ENCODE measurements at places on chromosomes 2 and 18.

DNA sequence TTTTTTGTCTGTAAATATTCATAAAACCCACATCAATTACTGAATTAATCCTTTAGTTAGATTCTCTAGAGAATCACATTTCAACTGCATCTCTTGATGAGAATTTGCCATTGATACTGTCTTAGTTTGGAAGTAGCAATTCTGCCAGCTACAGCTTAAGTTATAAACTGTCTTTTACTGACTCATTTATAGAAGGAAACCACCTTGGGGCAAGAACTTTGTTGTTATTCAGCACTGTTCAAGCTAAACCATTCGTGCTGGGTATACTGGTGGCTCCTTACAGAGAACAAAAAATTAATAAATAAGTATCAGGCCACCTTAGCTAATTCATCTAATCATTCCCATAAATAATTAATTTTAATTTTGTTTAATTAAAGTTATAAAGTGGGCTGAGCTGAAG, 1082.6 kb upstream of the CELF4 start:
- DNase-seq, result no peak

- peak; percentile 21 for DNase-seq
Measured at GRCh38 chr2:76268902-76269620, 558.3 kb upstream of the GCFC2 start.

GRCh38 chr2:215664847-215665525, 229.1 kb upstream of the FN1 start:
- DNase-seq, result no peak

GRCh38 chr2:75646583-75647425, at the start of gene MRPL19:
MRPL19 (plus strand) TSS chr2:75646783; CDS start chr2:75646808, 25 bp downstream.
- DNase-seq, result peak; percentile 93

- DNase-seq, result peak; percentile 36
Measured at GRCh38 chr2:65366595-65367125, 65.7 kb downstream of the SPRED2 start.

DNA sequence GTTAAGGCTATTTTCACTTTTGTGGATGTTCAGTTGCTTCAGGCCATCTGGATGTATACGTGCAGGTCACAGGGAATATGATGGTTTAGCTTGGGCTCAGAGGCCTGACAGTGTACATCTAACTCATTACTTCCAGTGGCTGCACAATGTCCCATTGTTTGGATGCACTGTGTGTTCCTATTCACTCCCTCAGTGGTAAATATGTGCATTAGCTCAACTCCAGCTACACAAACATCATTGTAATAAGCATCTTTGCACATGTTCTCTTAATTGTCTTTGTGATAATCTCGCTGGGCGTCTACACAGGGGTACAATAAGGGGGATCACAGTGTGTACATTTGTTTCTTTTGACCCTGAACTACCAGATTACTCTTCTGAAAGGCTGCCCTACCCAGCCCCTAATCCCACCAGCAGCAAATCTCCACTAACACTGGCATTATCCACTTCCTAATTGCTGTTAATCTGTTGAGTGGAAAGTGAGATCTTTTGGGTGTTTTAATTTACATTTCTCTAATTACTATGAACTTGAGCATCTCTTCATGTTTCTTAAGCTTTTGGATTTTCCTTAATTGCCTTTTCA, 56.1 kb upstream of the POLE4 start:
- DNase-seq, result peak; percentile 86

- peak; percentile 56 for DNase-seq
Measured at GRCh38 chr2:59339121-59339836, 1098.2 kb upstream of the FANCL start.

DNA sequence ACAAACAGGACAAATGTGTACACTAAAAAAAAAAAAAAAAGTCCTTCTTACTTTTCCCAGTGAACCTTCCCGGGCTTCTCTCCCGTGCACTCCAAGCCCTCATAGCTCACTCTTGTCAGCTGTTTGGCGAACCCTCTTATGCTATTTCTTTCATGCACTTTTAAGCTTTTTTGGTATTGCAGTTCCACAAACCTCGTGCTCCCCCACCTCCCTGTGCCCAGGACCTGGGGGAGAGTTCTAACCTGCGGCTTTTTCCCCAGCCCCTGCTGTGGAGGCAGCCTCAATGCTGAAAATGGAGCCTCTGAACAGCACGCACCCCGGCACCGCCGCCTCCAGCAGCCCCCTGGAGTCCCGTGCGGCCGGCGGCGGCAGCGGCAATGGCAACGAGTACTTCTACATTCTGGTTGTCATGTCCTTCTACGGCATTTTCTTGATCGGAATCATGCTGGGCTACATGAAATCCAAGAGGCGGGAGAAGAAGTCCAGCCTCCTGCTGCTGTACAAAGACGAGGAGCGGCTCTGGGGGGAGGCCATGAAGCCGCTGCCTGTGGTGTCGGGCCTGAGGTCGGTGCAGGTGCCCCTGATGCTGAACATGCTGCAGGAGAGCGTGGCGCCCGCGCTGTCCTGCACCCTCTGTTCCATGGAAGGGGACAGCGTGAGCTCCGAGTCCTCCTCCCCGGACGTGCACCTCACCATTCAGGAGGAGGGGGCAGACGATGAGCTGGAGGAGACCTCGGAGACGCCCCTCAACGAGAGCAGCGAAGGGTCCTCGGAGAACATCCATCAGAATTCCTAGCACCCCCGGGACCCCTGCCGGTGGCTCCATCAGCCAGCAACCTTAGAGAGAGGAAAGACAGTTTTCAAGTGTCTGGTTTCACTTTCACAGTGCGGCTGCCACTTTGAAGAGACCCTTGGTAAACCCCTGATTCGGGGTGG, 826 bp downstream of the KCNE4 start:
- DNase-seq, result no peak

DNA sequence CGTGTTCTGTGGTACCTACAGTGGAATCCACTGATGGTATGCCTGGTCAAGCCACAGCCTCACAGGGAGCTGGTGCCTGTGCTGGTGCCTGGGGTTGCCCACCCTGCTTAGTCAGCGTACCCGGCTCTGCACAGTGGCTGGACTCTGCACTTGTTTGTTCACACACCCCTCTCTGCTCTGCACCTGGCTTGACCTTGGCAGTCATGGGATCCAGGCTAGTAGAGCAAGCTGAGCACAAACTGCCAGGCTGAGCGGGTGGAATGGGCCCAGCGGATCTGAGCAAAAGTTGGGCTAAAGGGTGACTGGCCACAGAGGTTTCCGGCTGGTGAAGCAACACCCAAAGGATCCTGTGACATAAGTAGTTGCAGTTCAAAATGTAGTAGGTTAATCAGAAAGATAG, 163.5 kb downstream of the CDH19 start:
- no peak for DNase-seq

- no peak for DNase-seq
Measured at GRCh38 chr2:238939074-238939473, 91.2 kb downstream of the TWIST2 start.

GRCh38 chr18:3824101-3824500, 374.1 kb downstream of the TGIF1 start:
- no peak for DNase-seq

DNA sequence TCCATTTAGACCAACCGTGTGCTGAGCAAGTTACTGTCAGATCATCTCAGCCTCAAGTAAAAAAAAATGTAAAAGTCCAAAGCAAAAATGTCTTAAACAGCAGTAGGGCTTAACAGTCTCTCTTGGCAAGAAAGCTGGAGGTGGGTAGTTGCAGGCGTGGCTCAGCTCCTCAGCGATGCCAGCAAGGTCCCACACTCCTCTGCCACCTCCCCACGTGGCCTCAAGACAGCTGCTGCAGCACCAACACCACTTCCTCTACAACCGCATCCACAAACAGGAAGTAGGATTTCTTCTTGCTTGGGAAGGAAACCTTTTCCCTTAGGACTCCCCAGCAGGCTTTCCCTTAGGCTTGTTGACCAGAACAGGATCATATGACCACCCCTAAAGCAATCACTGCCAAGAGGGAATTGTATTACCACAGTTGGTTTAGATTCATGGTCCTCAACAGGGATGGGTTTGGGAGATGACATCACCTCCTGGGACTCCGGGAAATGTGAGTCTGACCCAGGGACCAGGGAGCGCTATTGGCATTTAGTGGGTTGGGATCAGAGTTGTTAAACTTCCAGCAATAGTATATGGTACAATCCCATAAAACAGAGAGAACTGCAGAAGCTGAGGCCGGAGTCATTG, 97.1 kb downstream of the MAPK4 start:
- DNase-seq, result no peak

- DNase-seq, result no peak
Measured at GRCh38 chr2:241545523-241546473, 12.7 kb upstream of the BOK start.

- DNase-seq, result no peak
Measured at GRCh38 chr18:38551881-38552280, 986.3 kb upstream of the CELF4 start.

GRCh38 chr2:227595797-227596196, 2.9 kb upstream of the SCYGR2 start:
- DNase-seq, result no peak

DNA sequence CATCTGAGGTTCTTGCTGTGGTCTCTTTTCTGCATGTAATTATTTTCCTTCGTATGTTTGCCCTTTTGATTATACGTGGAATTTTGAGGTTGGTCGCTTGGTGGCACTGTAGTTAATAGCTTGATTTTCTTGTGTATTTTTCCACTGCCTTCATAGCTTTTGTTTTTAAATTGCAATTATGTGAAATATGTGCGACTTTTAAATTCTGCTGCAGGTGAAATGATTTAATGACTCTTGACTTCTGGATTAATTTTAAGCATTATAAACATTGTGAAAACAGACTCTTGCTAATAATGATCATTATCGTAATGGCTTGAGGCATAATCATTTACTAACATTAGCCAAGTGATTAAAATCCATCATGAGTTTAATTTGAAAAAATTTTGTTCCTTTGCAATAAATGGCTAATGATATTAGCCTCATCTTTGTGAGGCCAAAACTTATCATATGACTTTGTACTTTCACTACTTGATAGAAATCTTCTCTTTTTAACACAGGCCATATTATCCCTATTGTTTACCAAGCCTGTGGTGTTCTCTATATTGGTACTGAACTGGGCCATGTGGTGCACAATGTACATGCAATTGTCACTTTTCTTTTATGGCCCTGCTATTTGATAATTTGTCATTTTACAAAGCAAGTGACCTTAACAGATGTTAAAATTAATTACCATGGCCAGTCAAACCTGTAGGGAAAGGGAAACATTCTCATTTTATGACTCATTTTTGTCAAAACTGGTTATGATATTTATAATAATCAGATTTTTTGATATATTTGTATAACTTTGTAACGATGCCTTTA, 62.8 kb upstream of the NEUROD1 start:
- peak; percentile 66 for DNase-seq

GRCh38 chr2:169272010-169272409, 90.3 kb downstream of the LRP2 start:
- DNase-seq, result no peak

- no peak for DNase-seq
Measured at GRCh38 chr2:33425586-33426031, 50.8 kb upstream of the RASGRP3 start.

GRCh38 chr2:47249931-47250330, 94.8 kb upstream of the STPG4 start:
- no peak for DNase-seq

DNA sequence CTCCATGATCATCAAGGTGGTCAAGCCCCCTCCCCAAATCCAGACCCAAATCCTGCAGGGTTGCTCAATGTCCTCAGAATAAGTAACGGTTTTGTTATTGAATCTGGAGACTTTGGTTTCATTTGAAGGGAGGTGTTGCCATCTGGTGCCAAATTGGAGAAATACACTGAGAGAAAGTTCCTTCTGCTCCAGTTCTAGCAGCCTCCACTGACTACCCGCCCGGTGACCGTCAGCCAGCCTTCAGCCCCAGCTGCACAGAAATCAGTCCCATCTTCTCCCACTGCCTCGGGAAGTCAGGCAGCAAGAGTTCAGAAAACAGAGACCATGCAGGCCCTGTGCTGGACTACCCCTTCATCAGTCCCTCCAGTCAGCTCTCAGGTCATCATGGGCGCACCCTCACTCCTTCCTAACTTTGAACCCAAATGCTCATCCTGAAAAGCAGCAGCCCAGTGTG, 38.7 kb downstream of the PKDCC start:
- DNase-seq, result peak; percentile 70

DNA sequence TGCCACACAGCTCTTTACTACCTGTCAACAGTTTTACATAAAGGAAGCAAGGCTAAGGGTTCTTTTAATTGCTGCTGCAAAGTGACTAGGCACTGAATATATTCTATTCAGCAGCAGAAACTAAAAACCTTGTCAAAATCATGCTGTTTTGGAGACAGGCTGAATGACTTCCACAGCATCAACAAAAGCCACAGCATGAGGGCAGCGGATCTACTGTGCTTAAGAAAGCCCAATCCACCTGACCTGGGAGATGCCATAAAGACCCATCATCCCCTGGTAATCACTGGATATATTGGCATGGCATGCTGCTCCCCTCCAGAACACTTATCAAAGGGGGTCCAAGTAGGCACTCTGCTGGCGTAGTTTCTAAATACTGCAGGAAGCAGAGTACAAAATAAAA, 715.1 kb upstream of the SLC8A1 start:
- DNase-seq, result no peak

GRCh38 chr18:36075862-36076587, 8.7 kb upstream of the RPRD1A start:
- no peak for DNase-seq

DNA sequence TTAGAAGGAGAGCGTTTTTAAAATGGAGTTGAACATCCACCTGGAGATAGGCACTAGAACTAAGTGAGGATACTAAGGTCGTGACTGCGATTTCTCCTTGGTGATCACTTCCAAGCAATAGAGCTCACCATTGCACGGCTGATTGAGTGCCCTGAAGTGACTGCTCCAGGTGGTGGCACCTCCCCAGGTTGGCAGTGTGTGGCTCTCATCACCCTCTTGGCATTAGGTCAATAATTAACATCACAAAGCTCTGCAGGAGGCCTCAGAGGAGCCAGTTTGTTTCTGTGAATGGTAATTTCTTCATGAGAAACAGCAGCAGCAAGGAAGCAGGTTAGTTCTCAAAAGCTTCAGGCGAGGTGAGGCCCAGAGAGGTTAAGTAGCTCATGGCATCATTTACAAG, 259.6 kb downstream of the CLIP4 start:
- no peak for DNase-seq

- DNase-seq, result no peak
Measured at GRCh38 chr2:216064665-216065064, 16.9 kb downstream of the PECR start.

GRCh38 chr2:73700661-73701447, 36.3 kb downstream of the TPRKB start:
- no peak for DNase-seq

DNA sequence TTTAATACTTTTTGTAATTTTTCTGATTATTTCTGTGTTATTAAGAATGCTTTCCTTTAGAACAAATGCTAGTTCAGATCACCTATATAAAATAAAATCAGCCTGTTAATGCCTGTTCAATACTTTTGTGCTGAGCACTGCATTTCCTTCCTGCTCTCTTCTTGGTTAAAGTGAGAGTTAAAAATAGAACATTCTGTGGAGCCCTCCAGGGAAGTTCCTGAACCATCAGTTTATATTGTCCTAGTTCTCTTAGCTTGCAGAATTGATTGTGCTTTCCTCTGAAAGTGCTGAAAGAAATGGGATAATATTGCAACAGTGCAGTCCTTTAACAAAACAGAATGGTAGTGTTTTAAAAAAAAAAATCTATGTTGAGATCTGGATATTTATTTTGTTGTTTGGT, 74.6 kb upstream of the UBXN4 start:
- DNase-seq, result no peak

- DNase-seq, result peak; percentile 90
Measured at GRCh38 chr2:10028988-10029874, 14.1 kb upstream of the KLF11 start.

All from NCI-H146 (cell line).